ENCODE measurements at places on chromosomes 13 and 19. TPM values are rescaled to one million over a fixed set of nuclear protein-coding genes. Genes with fewer than 3 reads are reported as not detected.

The ICAM5 gene
- 0.96 TPM for total RNA-seq

The RFX1 gene
- total RNA-seq, result 1.1 TPM

The ZNF761 gene
- total RNA-seq, result 17.5 TPM

The DIAPH3 gene
- 25.9 TPM for total RNA-seq

The C19orf33 gene
- total RNA-seq, result not detected

The FAM83E gene
- total RNA-seq, result 0.56 TPM

The USF2 gene
- 33.5 TPM for total RNA-seq

The PGLYRP2 gene
- total RNA-seq, result not detected

The ACP7 gene
- 1.7 TPM for total RNA-seq

The SHISA7 gene
- total RNA-seq, result not detected

The ZNF14 gene
- 5.9 TPM for total RNA-seq

The ZNF331 gene
- total RNA-seq, result 17.5 TPM

The RUBCNL gene
- total RNA-seq, result 0.19 TPM

The OR10H1 gene
- not detected for total RNA-seq

The ZNF541 gene
- total RNA-seq, result 0.85 TPM

The ADGRE2 gene
- 2.9 TPM for total RNA-seq

The FXYD5 gene
- 11.8 TPM for total RNA-seq

The THSD1 gene
- 14.9 TPM for total RNA-seq

The KLF5 gene
- 1.4 TPM for total RNA-seq

The TNFSF13B gene
- total RNA-seq, result 2.3 TPM

The ZNF793 gene
- total RNA-seq, result 3.4 TPM

The HOMER3 gene
- 123 TPM for total RNA-seq

The EBI3 gene
- 0.28 TPM for total RNA-seq

The CCDC70 gene
- total RNA-seq, result not detected

The COL5A3 gene
- 4.0 TPM for total RNA-seq

The LPAR6 gene
- 6.5 TPM for total RNA-seq

The ZNF578 gene
- 6.2 TPM for total RNA-seq

The FFAR2 gene
- total RNA-seq, result not detected

The JAK3 gene
- 3.9 TPM for total RNA-seq

The DNM2 gene
- 91.4 TPM for total RNA-seq

The B3GNT3 gene
- not detected for total RNA-seq

The CHST8 gene
- total RNA-seq, result not detected

Measured in regular cardiac myocyte (primary cell).